ENCODE measurements at places on chromosomes 5 and 9.

GRCh38 chr5:156825688-156826087, 24.4 kb upstream of the PPP1R2B start:
- DNase-seq, result no peak

GRCh38 chr5:112318346-112318745, 100.7 kb downstream of the EPB41L4A start:
- no peak for DNase-seq

GRCh38 chr5:167985373-167985772, 306.1 kb upstream of the WWC1 start:
- no peak for DNase-seq

GRCh38 chr9:108473209-108474112, 382.3 kb downstream of the ACTL7B start:
- no peak for DNase-seq

DNA sequence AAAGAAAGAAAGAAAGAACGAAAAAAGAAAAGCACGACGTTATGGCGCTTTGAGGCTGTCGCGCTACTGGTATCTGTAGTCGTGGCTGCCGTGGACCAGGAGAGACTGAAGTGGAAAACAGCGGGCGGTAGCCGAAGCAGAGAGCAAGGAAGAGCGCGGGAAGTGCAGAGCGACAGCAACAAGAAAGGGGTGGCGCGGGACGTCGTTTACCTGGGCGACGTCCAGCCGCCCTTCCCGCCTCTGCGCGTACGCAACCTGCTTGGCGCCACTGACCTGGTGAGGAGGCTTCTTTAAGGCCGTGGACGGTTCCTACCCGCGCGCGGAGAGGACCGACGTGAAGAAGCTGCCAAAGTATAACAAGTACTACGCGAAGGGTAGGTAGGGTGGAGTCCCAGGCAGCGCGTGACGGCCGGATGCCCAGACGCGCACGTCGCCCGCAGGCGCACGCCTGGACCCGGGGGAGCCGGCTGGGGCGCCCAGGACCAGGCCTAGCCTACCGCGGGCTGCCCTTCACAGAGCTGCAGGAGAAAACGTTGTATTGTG, 15.4 kb downstream of the CCL28 start:
- no peak for DNase-seq

DNA sequence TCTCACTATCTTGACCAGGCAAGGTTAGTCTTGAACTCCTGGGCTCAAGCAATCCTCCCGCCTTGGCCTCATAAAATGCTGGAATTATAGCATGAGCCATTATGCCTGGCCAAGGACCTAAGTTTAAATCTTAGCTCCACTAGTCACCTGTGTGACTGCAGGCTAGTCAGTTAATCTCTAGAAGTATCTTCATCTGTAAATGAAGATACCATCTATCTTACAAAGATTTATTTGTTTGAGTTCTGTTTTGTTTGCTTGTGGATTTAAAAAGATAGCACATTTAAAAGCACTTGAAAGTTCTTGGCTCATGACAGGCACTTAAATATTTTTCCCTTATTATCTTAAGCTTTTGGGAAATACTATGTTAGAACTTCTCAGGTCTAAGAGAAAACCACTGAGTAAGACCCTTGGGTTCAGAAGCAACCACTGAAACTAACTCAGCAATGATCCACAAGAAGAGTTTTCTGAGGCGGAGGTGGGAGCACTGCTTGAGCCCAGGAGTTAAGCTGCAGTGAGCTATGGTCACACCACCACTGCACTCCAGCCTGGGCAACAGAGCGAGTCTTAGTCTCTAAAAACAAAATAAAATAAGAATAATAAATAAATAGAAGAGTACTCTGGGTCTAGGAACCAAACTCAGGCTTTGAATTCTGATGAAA, 19.1 kb downstream of the TMEM245 start:
- DNase-seq, result no peak
